Stimulated activated CD4-positive, alpha-beta T cell treated with anti-CD3 and anti-CD28 coated beads, Interleukin-15, amount 100 ng/mL, for 1 hour (primary cell): ENCODE measurements at places on chromosomes 2 and 18.

DNA sequence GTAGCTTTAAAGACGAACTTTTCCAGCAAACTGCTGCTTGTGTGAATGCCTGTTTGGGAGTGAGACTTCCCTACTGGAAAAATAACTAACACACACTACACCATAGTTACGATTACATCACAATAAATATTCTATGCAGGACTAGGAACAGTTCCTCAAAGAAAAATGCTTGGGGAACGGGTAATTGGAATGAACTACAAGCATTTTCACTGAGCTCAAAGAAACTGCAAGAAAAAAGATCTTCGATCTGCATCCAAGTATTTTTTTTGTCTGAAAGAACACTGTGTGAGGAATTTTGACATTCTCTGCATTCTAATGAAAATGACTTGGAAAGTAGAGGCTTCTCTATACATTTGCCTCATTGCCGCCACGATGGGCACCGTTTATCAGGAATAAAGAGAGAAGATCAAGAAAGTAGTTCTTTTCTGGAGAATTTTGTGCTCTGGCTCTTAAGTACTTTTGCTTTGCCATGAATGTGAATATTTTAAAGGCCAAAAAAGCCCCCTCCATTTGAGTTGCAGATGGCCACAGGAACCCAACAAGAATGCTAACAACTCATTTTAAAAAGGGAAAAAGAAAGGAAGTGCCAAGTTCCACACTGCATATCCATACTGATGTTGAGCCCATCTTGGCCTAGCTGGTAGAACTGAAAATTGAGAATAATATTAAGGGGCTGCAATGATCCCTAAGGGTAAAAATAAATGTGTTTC, 13.6 kb downstream of the LYPD1 start:
- no peak for DNase-seq

- no peak for DNase-seq
These were observed 107.4 kb upstream of the ID2 start for GRCh38 chr2:8574196-8575037.

GRCh38 chr2:218024336-218024735, 21.5 kb upstream of the TNS1 start:
- DNase-seq: no peak

- DNase-seq: no peak
These were observed 263.2 kb upstream of the PARD3B start for GRCh38 chr2:204282081-204282480.

GRCh38 chr2:18156002-18156401, 277.5 kb downstream of the KCNS3 start:
- DNase-seq: no peak

DNA sequence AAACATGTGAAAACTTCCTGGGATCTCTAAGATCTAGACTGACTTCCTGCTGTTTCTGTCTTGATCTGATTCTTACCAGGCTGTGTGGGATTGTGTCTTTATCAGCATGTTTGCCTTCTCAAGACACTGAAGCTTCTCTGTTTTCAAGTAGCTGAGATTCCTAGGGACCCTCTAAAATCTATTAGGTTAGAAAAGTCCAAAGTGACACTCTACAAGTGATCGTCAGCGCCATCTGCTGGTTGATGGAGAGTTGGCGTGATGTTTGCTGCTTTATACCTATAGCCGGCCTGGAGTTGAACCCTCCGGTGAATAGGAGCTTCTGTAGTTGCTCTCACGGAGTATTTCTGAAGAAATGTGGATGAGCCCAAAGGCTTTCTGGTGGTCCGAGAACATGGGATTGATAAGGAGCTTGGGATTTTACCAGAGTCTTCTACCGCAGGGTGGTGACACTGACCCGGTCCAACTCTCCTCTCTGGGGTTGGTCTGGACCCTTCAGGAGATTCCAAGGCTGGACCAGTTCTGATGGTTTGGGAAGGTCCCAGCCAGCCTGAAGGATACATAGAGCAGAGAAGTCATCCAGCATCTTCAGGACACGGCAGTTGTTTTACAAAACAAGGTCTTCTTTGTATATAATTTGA, 96.0 kb upstream of the TTC39C start:
- peak; percentile 66 for DNase-seq

DNA sequence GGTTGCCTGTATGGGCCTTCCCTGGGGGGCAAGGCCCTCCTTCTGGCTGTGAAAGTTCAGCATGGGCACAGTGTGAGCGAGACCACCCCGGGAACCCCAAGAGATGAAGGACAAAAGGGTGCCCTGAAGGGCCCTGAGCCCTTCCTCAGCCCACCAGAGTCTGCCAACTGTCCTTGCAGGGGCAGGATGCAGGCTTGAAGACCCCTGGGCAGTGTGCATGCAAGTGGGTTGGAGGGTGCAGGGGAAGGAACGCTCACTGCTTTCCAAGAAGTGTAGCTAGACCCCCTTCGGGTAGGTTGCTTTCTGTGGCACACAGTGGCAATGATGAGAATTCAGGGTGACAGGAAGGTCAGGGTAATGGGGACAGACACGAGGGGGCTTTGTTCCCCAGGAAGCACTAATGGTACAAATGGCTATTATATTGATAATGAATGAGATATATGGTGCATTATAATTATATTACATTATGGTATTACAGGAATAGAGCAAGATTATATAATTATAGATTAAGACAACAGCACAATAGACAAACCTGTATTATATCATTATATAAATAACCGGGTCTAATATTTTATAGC, 228.7 kb downstream of the ATAD2B start:
- DNase-seq: no peak

DNA sequence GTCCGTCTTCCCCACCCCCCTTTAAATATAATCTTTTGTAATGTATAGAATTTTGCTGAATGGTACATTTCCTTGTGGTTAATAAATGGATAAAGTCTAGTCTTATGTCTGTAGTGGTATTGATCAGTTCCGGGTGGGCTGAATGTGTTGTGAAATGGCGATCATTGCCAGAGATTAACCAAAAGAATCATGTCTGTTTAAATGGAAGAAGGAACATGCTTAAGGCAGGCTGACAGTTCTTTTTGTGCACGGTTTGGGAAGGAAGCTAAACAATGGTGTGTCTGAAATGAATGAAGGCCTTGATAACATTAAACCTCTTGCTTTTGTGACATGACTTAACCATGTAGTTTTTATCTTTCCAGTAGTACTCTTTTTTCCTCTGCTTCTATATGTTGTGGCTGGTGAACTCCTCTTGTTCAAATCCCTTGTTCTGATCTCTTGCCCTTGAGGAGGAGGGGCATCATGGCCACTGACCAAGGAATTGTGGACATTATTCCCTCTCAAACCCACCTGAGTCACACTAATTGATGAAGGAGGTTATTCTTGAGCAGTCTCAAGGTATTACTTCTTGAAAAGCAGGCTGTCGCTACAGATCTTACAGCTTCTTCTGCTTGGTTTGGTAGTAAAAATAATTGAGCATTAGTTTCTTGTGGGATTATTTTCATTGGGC, 1.7 kb downstream of the ACVR2A start:
- no peak for DNase-seq

GRCh38 chr18:30378097-30378496, 664.4 kb downstream of the DSC3 start:
- no peak for DNase-seq

DNA sequence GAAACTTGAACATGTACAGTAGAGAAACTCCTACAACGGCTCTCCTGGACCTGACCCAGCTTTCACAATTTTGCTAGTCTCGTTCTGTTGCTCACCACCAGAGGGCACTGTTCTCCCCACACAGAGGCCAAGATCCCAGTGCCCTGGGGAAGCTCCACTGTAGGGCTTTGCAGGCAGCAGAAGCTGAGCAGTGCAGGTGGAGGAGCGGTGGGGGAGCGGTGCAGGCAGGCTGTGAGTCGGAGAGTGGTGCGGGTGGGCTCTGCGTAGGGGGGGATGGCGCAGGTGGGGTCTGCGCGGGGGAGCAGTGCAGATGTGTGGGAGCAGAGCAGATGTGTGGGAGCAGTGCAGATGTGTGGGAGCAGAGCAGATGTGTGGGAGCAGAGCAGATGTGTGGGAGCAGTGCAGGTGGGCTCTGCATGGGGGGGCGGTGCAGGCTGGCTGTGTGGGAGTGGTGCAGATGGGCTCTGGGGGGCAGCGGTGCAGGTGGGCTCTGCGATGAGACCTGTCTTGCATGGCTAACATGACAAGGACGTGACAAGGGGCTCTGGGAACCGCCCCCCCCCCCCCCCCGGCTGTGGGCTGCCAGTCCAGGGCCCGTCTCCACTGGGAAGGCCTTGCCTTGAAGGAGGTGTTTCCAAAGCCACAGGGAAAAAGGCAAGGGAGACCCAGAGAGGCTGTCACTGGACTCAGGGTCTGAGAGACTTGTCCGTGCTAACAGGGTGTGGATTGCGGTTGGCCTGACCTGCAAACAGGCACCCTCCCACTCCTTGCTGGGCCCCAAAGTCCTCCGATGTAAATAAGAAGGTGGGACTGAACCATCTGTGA, 7.3 kb downstream of the CYS1 start:
- peak; percentile 42 for DNase-seq

DNA sequence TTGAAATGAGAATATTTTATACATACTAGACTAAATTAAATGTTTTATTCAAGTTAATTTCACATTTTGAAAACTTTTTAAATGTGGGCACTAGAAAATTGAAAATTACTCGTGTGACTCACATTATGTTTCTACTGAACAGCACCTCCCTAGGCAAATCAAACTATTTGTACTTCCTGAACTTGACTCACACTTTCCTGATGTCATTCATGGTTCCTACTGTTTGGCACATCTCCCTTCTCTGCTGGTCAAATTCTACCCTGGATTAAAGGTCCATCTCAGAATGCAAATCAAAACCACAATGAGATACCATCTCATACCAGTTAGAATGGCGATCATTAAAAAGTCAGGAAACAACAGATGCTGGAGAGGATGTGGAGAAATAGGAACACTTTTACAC, 16.7 kb downstream of the LHCGR start:
- DNase-seq: no peak

DNA sequence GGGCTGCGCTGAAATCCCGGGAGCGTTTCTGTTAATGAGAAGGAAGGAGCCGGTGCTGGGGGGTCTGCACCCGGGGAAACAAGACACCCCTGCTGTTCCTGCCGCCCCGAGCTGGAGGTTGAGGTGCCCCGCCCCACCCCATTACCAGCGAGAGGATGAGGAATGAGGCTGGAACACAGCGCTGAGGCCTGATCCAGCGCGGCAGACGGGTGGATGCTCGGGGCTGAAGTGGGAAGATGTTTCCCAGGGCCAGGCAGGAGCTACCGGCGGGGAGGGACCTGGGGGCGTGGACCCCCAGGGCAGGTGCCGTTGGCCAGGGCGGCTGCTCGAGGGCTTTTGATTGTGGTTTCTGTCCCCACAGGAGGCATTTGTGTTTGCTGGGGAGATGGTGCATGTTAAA, 134.3 kb upstream of the CTDP1 start:
- DNase-seq: no peak

DNA sequence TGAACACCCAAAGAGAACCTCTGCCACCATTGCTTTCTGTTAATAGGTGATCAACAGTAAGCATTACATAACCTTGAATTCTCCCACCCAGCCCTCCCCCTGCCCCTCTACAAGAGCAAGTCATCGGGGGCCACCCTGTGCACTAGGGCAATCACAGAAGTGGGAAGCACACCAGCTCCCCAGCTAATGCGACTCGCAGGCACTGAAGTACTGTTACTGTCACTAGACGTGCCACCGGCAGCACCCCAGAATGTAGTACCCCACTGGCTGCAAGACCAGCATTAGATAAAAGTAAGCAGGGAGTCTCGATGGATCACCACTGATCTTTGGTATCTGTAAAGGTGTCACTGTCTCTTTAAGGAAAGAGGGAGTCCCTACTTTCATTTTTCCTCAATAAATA, 167.6 kb downstream of the FAM210A start:
- DNase-seq: no peak

DNA sequence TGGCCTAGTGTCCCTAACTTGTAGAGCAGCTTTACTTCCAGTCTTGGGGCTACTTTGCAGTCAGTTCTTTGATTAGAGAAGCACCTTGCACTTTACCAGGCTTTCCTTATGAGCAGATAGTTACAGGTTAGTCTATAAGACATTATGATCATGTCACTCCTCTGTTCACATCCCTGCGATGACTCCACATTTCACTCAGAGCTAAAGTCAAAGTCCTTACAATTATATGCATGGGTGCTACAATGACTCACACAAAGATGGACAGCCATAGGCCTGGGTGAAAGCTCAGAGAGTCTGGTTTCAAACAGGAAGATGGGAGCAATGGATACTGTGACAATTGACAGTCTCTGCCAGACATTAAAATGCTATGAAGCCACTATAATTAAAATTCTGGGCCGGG, 27.1 kb upstream of the SSB start:
- no peak for DNase-seq

DNA sequence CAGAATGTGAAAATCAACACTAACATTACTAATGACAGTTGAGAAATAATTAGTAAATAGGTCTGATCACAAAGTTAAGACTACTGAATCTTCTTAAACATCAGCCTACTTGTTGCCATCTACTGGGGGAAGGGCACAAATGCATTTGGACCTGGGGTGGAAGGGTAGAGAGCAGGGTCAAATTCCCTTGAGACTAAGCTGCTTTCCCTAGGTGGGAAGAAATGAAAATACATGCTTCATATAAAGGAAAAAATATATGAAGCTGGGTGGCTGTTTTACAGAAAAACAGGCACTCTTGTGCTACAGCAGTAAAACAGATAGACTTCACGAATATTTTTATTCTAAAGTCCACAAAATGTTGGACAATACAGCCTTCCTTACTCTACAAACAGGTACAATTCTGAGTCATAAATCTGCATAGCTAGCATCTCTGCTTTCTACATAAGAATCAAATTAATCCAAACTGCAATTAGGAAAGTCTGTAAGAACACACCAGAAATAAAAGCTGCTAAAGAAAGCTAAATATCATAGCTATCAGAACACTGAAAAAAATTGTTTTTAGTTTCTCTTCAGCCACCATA, 10.9 kb downstream of the TRIP12 start:
- no peak for DNase-seq

DNA sequence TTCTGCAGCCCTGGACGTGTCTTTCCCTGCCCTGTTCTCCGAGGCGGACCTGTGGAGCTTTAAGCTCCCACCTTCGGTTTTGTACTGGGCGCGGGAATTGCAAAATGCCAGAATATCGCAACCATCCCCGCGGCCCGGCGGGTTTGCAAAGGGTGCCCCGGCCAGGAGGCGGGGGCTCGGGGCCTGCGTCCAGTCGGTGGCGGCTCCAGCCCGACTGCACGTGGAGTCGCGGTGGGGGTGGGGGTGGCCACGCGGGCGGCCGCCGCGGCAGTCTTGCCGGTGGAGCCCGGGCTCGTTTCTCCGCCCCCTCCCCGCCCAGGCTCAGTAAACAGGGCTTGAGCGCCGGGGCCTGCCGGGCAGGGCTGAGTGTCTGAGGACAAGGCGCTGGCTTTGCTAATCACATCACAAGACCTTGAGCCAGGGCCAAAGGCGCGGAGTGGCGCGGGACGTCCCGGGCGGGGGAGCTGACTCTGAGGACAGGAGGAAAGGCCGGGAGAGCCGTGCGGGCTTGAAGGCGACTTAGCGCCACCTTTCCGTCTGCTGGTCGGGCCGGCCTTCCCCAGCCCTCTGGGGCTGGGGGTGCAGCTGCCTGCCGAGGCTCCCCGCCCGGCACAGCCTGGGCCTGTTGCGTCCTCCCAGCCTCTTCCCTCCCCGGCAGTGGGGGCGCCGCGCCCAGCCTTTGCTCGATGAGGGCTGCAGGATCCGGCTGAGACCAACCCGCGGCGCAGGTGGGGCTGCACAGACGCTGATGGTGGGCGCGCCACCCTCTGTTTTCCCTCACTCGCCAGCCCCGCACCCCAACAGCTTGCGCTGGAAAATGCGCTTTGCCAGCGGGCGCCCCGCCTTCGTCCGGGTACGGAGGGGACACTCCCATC, 786 bp upstream of the ZFP36L2 start:
- peak; percentile 61 for DNase-seq
